ENCODE measurements at places on chromosomes 2 and 18.

GRCh38 chr2:139924070-139924469 is 1143.9 kb upstream of the NXPH2 start:
- DNase-seq, result no peak

DNA sequence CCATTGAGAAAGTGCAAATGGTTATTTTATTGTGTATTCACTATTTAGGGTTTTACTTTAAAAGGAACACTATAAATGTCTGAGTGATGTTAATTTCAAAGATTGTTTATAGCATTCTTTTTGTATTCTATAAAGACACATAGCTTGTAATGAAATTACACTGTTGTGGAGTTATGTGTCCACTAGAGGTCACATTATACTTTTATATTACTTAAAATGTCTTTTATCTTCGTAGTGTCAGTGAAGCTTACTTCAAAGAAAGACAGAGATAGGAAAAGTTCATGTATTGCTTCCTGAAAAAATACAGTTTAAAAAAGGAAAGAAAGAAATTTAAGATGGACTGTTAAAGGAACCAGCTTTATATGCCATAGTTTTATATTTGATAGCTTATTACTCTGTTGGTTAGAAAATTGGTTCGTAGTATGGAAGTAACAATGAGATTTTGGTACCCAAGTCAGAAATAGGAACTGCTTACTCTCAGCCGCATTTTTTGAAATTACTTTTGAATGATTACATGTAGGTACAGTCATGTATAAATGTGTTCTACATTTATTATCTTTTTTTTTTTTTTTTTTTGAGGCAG is 20.5 kb downstream of the APLF start:
- peak; percentile 44 for DNase-seq

- no peak for DNase-seq
Measured at GRCh38 chr2:235511187-235511661, 17.4 kb downstream of the AGAP1 start.

DNA sequence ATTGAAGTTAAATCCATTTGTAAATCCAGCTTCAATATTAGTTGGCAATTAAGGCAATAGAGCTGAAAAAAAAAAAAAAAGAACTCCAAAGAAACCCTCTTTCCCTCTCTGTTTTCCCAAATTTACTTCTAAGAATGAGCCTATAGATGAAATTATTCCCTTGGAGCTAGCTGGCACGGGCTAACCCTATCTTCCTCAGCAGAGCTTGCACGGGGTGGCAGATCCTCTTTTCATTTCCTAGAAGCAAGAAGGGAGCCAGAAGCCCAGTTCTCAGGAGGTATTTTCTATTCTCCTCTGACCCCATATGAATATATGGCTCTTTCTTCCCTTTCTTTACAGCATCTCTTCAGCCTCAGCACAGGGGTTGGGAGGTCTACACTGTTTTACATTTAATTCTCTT is 426.0 kb downstream of the TGIF1 start:
- no peak for DNase-seq

- DNase-seq, result peak; percentile 87
Measured at GRCh38 chr2:44804406-44805265, 136.9 kb upstream of the SIX3 start.

GRCh38 chr18:79910563-79911343 is 40.7 kb downstream of the SLC66A2 start:
- DNase-seq, result no peak

GRCh38 chr18:70425236-70425635 is 136.4 kb downstream of the SOCS6 start:
- DNase-seq, result no peak

GRCh38 chr2:24844023-24844685 is 50.9 kb downstream of the CENPO start:
- no peak for DNase-seq

DNA sequence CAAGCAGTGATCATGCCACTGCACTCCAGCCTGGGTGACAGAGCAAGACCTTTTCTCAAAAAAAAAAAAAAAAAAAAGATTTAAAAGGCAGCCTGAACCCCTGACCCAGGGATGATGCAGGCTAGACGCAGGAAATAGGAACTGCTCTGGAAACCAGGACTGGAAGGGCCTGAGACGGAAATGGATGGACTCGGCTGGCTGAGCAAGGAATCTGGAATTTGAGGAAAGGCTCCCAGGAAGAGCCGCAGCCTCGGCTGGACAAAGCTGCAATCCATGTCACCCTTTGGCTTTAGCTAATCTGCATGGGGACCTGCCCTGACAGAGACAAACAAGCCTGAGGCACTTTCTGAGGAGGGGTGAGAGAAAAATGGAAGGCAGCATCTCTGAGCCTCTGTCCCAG is 55.0 kb upstream of the DAPL1 start:
- DNase-seq, result no peak

GRCh38 chr2:12495247-12495868 is 221.4 kb upstream of the TRIB2 start:
- DNase-seq, result no peak

GRCh38 chr2:48283586-48284269 is 246.2 kb upstream of the STON1 start:
- no peak for DNase-seq

DNA sequence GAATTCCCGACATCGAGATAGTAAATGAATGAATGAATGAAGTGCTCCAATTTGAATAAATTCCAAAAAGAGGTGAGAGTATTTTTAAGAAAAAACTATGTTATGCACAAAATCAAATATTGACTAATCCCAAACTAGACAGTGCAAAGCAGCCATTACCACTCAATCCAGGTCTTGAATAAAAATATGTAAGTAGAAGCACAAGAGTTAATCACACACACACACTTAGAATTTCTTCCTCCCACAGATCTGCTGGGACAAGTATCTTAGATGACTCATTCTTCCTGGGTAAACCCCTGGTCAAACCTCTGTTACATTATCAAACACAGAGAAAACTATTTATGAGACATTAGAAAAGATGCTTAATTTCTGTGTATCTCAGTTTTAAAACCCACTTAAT is 102.0 kb downstream of the PLA2R1 start:
- no peak for DNase-seq

DNA sequence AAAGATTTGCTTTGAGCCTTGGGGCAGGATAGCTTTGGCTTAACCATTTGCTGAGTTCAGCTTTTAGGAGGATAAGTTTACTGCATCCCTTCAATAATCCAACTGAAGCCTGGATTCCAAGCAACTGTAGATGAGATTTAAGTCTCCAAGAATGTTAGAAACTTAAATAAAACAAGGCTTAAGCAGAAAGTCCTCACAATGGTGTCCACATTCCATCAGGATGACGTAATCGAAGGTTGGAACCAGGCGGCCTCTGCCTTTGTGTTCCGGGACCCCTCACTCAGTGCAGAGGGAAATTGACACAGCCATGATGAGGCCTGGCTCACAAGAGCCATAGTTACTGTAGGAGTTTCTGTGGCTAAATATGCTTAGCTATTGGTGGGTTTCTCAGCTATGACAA is 260.4 kb downstream of the LPIN1 start:
- peak; percentile 91 for DNase-seq

DNA sequence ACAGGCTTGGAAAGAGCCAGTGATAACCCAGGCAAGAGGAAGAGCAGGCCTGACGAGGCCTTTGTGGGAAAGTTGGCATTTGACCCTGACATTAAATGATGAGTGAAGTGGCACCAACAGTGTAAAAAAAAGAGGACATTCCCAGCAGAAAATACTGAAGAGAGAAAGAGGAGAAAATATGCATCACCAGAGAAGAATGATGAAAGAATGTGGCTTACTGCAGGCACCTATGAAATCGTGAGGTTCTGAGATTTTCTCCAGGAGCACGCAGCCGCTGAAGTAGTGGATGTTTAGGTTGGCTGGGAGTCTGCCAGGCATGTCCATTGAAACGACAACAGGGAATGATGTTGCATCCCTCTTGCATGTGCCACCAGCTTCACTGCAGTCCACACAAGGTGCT is 13.8 kb downstream of the EHD3 start:
- no peak for DNase-seq

- DNase-seq, result no peak
Measured at GRCh38 chr18:44841752-44842587, 161.3 kb downstream of the SETBP1 start.

DNA sequence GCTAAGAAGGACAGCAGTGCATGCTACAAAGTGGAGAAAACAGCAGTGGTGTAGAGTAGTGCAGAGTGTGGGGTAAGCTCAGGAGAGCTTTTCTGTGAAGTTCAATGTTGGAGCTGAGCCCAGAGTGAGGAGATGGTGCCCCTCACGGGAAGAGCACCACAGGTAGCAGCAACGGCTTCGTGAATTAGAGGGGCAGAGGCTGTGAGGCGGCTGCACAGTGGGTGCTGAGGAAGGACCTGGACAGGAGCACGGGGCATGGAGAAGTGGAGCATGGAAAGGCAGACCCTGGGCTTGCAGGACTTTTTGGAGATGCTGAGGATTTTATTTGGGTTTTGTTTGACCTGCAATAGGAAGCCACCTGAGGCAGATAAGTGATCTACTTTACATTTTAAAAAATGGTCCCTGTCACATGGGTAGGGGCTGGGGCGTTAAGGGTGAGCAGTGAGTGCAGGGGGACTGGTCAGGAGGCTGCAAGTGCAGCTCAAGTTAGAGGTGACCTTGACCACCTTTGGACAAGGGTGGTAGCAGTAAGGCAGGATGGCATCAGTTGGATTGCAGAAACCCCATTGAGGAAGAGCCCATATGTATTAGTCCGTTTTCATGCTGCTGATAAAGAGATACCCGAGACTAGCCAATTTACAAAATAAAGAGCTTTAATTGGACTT is 85.0 kb downstream of the MYCN start:
- DNase-seq, result no peak

- peak; percentile 18 for DNase-seq
Measured at GRCh38 chr2:174195253-174195652, 53.1 kb downstream of the OLA1 start.

DNA sequence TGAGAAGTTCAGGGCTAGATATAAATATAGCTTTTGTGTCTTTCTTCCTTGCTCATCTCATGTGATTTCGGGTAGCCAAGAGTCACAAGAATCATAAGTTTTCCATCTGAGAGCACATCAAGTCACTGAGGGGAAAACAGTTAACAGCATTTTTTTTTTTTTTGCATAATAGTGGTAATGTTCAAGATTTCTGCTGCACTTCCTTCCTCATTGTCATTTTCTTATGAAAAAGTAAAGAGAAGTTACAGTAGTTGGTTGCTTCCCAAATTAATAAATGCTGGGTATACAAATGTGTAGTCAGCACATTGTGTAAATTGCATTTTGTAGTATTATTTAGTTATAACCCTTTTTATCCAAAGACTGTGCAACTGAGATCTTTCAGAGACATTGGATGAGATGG is 93.6 kb downstream of the ZEB2 start:
- DNase-seq, result no peak

GRCh38 chr2:88950010-88950409 is 258.5 kb downstream of the RPIA start:
- no peak for DNase-seq

DNA sequence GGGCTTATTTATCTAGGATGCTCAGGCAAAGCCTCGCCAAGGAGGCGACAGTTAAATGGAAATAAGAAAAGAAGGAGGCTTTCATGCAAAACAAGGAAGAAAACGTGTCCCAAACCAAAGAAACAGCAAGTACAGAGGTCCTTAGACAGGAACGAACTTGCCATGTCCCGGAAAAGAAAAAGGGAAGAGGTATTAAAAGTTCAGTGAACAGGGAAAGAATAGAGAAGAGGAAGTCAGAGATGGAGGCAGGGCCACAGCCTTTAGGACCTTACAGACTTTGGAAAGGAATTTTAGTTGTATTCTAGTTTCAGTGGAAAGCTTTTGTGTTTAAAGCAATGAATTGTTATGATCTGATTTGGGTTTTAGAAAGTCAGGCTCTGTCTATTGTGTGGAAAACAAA is 22.1 kb downstream of the IKZF2 start:
- DNase-seq, result no peak

GRCh38 chr2:110812726-110813645 is 80.6 kb downstream of the ACOXL start:
- DNase-seq, result no peak

DNA sequence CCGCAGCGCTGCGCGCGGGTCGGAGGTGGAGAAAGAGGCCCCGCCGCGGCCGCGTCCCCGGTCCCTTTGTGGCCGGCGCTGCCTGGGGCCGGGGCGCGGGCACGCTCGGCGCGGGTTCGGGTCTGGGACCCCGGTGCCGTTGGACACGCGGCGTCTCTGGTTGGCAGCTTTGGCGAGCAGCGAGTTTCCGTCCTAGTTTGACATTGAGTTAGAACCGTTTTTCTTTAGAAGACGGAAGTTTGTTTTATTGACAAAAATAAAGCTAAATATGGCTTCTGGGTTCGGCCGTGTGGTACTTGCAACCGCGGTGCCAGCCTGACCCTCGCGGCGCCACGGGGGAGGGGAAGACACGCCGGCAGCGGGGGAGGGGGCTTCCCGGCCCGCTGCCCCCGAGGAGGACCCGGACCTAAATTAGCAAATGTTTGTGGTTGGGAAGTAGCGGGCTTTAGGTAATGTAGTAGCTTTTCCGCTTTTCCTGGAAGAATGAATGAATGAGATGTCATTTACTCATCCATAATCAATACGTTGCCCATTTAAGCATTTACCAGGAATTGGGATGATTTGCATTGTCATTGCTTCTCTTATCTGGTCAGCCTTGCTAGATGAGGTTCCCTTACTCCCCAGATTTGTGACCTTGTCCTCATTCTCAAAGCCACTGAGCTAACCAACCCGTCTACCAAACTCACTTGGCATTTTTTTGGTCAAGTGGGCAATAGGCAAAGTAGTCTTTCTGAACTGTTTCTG is 530 bp downstream of the GALNT1 start:
- DNase-seq, result peak; percentile 64

GRCh38 chr2:252001-252602 is 11.7 kb downstream of the SH3YL1 start:
- no peak for DNase-seq

DNA sequence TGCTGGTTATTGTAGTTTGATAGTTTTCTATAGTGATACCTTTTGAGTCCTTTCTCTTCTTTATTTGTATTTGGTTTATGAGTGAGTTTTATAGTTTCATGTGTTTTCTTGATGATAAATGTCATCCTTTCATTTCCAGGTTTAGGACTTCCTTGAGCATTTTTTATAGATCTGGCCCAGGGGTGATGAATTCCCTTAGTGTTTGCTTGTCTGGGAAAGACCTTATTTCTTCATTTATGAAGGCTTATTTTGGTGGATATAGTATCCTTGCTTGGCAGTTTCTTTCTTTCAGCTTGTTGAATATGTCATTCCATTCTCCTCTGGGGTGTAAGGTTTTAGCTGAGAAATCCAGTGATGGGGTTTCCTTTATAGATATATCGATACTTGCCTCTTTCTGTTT is 53.9 kb downstream of the OTX1 start:
- DNase-seq, result no peak

- DNase-seq, result no peak
Measured at GRCh38 chr2:179963626-179964025, 43.5 kb downstream of the CWC22 start.

GRCh38 chr18:48319801-48320638 is 89.2 kb downstream of the ZBTB7C start:
- DNase-seq, result no peak

DNA sequence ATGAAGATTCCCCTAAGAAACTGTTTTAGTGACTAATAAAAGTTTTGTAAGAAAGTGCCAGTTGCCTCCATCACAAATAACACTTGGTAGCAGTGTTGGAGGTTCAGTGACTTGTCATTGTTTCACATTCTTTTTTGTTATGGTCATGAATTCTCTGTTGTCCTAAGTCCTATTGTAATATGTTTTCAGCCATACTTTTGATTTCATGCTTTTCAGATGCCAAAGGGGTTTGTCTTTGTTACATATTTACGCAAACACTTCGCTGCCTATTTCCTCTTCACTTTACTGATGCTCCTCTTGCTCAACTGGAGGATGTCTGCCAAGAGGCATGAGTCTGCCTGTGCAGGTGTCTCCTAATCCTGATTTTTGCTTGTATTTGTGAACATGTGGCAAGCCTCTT is 66.6 kb downstream of the PHLPP1 start:
- DNase-seq, result no peak

Measured in eye (tissue), 1 donor.